ENCODE measurements at places on chromosomes 6 and 20.
A peak's percentile ranks its signal among the peaks of the same experiment; 100 is the strongest.

DNA sequence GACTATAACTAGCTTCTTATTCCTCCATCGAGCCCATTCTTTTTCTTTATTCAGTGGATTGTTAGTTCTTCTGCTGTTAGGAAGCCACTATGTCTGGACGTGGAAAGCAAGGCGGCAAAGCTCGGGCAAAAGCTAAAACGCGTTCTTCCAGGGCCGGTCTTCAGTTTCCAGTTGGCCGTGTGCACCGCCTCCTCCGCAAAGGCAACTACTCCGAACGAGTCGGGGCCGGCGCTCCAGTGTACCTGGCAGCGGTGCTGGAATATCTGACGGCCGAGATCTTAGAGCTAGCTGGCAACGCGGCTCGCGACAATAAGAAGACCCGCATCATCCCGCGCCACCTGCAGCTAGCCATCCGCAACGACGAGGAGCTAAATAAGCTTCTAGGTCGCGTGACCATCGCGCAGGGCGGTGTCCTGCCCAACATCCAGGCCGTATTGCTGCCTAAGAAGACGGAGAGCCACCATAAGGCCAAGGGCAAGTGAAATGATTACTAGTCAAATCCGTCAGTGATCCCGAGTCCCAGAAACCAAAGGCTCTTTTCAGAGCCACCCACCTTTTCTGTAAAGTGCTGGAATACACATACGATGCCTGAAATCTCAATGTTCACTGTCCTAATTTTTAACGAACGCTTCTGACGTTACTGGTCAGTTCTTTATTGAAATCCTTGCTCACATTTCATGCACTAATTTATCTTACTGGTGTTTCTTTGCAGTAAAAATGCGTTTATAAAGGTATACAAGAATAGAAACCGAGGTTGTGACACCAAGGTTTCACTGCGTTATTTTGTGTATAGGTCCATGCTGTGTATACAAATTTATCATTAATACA lies 129.9 kb downstream of the HFE start:
- DNase-seq: peak; percentile 73

GRCh38 chr6:71082033-71082650 lies 125.3 kb upstream of the B3GAT2 start:
- DNase-seq: no peak

GRCh38 chr6:143402721-143403336 lies 47.7 kb downstream of the ADAT2 start:
- no peak for DNase-seq

- no peak for DNase-seq
Observed at GRCh38 chr6:9795880-9796279, 619.0 kb downstream of the TFAP2A start.

DNA sequence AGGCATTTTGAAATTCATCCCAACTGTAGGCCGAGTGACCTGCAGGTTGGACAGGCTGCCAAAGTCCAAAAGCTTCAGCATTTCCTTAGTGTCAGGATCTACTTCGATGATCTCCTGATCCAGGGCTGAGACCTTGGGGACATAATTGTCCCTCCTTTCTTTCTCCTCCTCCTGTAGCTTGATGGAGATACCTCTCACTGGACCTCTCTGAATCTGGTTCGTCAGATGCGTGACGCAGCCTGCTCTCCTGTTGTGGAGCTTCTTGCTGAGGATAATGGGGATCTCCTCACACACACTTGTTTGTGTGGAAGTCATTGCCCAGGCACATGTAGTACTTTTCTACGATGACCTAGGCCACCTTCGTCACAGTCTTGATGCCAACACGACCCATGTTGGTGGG lies 1.5 kb upstream of the MAS1L start:
- DNase-seq: no peak

DNA sequence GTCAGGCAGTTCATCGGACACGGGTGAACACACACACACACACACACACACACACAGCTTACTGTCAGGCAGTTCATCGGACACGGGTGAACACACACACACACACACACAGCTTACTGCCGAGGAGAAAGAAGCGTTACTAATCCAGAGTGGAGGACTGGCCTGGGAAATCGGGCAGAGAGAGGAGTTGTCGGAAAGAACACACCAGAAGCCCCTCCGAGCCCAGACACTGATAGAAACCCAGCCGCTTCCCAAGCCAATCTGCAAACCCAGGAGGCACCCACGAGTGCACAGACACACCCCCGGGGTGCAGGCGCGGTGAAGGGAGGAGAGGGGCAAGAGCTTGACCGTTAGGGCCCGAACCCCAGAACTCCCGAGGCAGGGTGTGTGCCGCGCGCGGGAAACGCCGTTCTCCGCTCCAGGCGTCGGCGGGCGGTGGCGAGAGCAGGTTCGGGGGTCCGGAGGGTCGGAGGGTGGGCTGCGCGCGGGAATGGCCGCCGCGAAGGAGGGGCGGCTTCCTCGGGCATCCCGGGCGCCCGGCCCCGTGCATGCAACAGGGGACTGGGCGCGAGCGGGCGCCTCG lies 636 bp downstream of the ELOVL2 start:
- peak; percentile 24 for DNase-seq

DNA sequence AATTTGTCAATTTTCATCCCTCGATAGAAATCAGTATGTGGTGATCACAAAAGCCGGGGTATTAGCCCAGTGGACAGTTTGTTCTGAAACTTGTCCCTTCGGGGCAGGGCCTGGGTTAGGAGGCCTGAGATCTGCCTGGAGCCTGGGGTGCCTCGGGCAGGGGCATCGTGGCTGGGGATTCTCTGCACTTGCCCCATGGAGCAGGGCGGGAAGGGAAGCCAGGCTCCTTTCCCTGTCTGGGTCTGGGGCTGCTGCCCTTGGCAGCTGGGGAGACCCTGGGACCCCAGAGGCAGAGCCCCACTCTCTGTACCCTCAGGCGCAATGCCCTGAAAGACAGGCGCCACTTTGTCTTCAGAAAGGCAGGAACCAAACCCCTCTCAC lies 27.4 kb downstream of the NTSR1 start:
- DNase-seq: no peak

- DNase-seq: no peak
Observed at GRCh38 chr6:96468681-96469224, 52.9 kb upstream of the UFL1 start.

DNA sequence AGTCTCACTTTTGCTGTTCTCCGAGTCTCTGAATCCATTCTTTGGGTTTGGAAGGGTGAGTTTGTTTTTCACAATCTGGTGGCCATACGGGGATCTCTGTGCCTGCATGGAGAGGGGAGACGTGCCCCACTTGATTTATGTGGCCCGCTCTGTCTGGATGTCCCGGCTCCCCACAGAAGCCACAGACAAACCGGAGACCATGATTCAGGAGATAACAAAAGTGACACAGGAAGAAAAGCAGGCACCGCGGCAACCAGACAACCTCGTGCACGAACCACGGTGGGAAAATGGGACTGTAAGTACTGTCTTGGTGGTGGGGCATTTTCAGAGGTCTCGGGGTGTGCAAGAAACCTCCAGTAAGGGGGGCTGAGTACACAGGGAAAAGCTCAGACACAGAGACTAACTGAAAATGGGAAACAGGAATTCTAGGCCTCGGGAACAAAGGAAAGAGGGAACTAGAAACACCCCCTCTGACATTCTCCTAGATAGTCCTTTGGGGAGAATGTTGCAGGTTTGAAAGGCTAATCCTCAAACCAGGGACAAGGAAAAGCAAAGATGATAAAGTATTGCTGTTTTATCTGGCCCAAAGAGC lies 22.1 kb upstream of the ZNF318 start:
- no peak for DNase-seq

- DNase-seq: no peak
Observed at GRCh38 chr6:13453771-13454251, 33.6 kb downstream of the GFOD1 start.

DNA sequence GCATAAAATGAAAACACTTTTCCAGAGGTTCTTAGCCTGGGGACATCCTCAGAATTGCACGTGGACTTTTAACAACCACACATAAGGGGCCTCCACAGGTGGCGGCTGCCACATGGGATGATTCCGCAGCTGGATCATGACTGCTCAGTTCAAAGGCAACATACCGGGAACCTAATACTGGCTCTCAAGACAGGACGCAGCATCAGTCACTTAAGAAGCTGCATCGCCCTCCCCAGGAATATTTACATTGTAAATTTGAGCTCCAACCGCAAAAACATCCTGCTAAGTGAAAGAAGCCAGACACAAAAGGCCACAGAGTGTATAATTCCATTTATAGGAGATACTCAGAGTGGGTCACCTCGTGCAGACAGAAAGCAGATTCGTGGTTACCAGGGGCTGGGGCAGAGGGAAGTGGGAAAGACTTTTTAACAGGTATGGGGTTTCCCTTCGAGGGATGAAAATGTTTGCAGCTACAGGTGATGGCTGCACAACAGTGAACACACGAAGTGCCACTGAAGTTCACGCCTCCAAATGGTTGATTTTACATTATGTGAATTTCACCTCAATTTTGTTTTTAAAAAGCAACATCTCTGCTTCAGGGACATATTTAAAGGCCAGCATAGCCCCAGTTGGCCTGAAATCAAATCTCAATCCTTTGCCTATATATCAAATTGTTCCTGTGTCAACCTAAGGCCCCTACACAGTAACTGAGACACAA lies 141.5 kb downstream of the BMP7 start:
- no peak for DNase-seq

- DNase-seq: no peak
Observed at GRCh38 chr6:122289762-122290539, 109.5 kb upstream of the HSF2 start.

GRCh38 chr20:7665376-7665775 lies 274.9 kb downstream of the HAO1 start:
- DNase-seq: no peak

DNA sequence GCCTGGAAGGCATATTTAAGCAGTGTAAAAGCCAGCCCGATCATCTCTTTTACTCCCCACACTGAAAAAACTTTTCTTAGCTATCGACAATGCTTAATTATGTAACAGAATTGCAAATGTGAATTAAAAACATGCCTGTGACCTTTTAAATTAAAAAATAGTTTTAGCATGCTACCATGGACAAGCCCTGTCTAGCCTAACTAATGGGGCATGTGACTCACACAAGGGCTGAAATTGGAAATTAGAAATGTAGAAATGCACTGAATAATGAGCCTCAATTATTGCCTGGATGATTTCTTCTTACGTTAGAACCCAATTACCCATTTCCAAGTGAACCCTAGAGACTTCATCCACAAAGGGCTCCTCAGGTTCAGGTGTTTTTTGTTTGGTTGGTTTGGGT lies 82.7 kb downstream of the SIM1 start:
- DNase-seq: no peak

GRCh38 chr6:134658596-134658995 lies 291.3 kb downstream of the ALDH8A1 start:
- no peak for DNase-seq

DNA sequence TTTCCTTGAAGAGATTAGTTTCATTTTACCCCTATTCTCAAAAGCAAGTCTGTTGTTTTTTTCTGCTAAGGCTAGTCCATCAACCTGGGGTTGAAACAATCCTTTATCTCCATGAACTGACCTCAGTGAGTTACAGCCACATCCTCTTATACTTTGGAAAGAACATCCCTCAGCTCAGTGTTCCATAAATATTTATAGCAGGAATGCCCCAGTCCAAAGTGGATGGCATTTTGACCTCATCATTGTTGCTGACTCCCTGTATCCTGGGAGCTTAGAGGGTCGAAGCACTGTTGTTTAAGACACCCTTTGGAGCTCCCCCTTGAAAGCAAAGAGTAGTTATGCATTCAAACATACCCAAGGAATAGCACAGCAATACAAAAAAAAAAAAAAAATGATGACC lies 16.2 kb upstream of the CDYL start:
- no peak for DNase-seq

GRCh38 chr6:143276436-143276835 lies 174.1 kb downstream of the ADAT2 start:
- no peak for DNase-seq

DNA sequence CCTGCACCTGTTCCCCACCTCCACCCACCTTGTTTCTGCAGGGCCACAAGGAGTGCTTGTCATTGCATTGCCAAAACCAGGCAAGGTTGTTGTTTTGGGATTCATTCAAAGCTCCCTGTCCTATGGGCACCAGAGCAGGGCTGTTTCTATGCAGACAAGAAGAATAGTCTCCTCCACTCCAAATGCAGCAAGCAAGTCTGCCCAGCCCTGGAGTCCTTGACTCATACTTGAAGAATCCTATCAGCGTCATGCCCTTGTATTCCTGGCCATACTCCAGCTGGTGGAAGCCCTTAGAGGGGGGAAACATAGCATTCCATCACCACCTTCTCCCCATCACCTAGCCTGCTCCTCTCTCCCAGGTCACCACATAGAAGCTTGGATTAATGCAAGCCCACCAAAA lies 145.3 kb upstream of the ECI2 start:
- no peak for DNase-seq

GRCh38 chr20:44273231-44274215 lies 26.4 kb downstream of the GDAP1L1 start:
- no peak for DNase-seq

- DNase-seq: no peak
Observed at GRCh38 chr20:46122516-46123481, 4.7 kb downstream of the CD40 start.

DNA sequence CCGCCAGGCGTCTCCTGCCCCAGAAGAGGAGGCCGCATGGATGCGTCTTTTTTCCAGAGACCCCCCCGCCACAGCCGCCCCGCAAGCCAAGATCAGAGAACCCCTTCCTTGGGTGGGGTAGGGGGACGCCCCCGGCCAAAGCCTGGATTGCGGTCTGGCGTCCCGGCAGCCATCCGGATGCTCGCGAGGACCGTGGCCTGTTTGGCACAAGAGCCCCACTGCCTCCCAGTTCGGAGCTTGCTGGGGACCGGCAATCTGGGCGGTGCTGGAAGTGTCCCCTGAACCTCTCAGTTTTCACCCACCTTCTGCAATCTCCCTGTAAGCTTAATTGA lies 924 bp downstream of the FAM162B start:
- no peak for DNase-seq

DNA sequence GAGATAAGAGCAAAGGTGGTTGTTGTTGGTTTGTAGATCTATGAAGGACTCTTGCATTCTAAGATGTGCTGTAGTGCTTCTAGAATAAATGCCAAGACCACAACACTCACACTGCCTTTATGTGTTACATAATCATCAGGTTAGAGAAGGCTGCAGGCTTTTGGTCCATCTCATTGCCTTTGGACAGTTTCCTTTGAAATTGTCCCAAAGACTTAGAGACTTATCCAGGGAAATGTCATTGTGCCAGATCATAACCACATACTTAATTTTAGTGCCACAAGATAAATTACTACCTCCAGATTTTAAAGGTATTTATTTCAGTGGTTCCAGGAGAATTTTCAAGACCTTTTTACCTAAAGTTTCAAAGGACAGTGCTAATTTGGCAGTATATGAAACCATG lies 666.6 kb upstream of the CITED2 start:
- no peak for DNase-seq

All from head of caudate nucleus (tissue), 42 donors.